SJSA1 (cell line): ENCODE measurements at places on chromosomes 6 and 20.

- no peak for DNase-seq
These were observed 3.0 kb upstream of the CRIP3 start for GRCh38 chr6:43311666-43312065.

GRCh38 chr6:125827788-125828320 is 37.1 kb downstream of the NCOA7 start:
- DNase-seq, result no peak

- no peak for DNase-seq
These were observed 78.9 kb downstream of the CRYBG1 start for GRCh38 chr6:106439459-106439858.

GRCh38 chr20:46025376-46025783 is 3.6 kb upstream of the SLC12A5 start:
- no peak for DNase-seq

DNA sequence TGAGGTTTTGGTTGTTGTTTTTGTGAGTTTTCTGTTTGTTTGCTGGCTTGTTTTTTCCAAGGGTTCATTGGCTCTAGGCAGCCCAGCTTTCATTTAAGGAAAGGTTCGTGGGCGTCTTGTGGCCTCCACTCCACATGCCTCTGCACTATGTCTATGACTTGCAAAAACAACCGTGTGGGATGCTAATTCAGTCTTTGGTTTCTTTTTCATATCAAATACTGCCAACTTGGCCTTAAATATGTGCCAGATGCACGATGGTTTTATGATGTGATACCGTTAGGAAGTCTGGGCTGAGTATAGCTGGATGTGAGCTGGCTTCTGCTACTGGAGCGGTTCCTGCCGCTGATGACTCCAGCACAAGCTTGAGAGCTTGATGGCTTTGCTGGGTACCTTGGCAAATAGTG is 96.3 kb downstream of the BMP2 start:
- DNase-seq, result no peak

- no peak for DNase-seq
These were observed 44.1 kb downstream of the RALY start for GRCh38 chr20:34037767-34038166.

GRCh38 chr20:53657732-53658131 is 64.1 kb upstream of the ZNF217 start:
- no peak for DNase-seq

DNA sequence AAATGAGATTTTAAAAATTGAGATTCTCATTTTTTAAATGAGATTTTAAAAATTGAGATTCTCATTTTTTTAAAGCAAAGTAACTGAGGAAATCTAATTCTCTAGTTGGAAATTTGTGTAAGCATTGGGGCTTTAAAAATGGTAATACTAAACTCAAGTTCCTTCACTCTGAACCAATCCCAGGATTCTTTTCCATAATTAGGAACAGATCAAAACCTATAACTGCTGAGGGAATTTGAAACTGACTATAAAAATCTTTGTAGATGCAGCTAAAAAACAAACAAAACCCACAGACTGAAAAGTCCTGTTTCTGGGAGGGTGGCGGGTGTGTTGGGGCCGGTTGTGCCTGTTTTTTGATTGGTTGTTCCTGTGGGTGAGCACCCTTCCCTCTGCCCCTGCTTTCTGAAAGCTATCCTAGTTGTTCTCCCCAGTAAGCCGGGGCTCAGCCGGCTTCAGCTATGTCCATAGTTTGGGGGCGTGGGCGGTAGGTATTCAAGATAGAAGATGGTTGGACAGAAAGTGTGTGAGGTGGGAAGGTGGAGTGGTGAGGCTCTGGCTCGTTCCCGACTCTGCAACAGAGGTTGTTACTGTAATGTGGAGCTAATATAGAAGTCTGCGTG is 49.3 kb downstream of the GFRA4 start:
- DNase-seq, result no peak

GRCh38 chr6:97462031-97462430 is 179.0 kb upstream of the MMS22L start:
- DNase-seq, result no peak

DNA sequence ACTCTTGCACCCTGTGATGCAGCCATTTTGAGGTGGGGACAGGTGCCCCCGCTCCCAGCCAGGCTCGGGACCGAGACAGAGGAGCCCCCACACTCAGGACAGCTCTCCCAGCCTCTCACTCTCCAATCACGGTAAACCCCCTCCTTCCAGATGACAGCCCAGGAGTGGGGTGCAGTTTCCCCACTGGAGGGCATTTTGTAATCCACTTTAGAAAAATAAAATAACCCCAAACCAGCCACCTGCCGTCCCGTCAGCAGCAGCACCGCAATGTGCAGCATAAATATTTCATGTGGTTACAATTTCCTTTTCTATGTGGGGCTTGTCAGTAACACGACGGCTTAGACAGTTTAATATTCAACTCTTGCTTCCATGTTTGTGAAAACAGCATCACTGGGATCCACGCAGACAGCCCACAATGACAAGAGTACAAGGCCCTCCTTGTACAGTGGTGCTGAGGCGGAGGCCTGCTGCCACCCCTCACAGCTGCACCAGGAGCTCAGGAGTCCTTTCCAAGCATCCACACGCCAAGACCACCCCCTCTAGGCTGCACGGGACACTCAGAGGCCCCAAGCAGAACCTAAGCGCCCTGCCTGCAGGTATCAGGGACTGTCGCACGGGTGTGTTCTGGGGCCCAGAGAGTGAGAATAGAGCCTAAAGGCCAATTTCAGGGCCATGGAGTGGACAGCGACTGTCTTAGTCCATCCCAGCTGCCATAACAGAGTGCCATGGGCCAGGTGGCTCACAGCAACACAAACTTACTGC is 116.7 kb downstream of the JPH2 start:
- no peak for DNase-seq

DNA sequence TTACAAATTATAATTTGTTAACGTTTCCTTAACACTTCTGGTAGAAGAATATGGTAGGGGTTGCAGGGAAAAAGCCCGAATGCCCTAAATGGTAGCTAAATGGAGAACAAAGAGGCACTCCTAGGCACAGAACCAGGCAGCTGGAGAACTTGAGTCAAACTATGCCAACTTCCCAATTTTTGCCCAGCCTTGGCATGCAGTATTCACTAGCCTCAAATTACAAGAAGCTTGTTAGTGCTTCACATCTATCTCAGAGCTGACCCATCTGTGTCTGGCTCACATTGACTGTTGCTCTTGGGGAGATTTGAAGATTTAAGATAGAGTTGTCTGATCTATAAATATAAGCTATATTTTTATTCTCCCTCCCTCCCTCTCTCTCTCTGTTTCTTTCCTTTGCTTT is 19.4 kb upstream of the LRFN2 start:
- DNase-seq, result no peak

GRCh38 chr6:109282756-109283155 is 99.5 kb downstream of the CD164 start:
- DNase-seq, result no peak

- DNase-seq, result no peak
These were observed 533.5 kb upstream of the MMS22L start for GRCh38 chr6:97816526-97816925.

GRCh38 chr20:23099791-23100719 is 13.9 kb upstream of the CD93 start:
- no peak for DNase-seq

DNA sequence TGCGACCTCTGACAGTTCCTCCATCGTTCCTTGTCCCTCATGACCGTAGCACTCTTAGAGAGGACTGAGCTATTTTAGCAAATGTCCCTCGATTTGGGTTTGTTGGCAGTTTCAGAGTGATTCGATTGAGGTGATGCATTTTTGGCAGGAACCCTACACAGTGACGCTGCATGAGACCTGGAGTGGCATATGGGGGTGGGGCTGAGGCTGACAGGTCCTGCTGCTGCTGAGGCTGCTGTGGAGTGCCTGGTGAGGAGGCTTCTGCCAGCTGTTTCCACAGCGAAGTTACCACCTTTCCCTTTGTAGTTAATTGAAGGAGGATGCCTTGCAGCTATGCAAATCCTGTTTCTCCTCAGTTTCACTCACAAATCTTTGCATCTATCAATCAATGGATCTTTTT is 19.8 kb downstream of the PXDC1 start:
- DNase-seq, result no peak

DNA sequence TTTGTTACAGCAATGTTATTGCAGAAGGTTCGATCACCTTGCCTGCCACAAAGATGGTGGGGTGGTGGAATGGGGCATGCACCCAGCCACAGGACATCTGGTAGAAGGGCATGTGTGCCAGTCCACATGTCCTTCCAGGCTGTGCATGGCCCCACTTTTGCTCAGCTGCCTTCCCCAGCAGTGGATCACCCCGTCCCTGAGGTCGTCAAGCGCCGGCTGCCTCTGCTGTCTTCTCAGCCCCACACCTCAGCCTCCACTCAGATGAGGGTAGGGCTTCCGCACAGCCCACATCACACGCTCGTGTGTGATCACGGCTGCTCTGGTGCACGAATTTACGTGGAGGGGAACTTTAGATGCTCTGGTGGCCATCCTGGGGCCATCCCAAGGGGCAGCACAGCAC is 109.5 kb upstream of the PMEPA1 start:
- no peak for DNase-seq

GRCh38 chr6:169247991-169248390 is 5.7 kb downstream of the THBS2 start:
- no peak for DNase-seq

DNA sequence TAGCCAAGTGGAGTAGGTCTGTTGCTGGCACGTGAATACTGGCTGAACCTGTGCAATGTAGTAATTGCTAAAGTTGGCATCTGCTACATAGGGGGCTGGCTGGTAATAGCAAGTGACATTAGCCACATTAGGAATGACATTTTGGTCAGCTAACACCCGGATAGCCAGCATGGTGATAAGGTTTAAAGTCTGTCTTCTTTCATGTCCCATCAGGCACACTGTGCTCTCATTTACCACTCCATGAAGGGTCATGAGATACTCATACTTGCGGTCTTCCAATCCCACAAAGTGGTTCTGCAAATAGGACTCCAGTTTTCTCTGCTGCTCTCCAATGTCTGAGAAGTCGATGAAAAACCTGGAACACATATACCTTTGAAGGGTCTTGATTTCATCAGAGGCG is 2.8 kb downstream of the TENT5A start:
- no peak for DNase-seq

DNA sequence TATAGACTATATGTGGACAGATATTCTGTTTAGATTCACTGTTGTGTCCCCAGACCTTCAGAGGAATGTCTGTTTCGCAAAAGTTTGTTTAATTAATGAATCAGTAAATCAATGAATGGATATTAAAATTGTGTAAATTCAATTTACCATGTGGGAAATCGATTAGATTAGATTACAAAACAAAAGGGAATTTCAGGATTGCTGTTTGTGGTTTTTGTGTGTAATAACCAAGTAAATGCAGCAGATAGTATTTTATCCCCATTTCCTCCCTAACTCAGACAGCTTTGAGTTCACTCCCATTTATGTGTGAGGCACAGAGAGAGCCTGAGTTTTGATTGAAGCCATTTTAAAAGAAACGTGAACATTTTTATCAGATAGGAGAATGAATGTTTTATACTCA is 214.8 kb downstream of the ADGB start:
- no peak for DNase-seq

DNA sequence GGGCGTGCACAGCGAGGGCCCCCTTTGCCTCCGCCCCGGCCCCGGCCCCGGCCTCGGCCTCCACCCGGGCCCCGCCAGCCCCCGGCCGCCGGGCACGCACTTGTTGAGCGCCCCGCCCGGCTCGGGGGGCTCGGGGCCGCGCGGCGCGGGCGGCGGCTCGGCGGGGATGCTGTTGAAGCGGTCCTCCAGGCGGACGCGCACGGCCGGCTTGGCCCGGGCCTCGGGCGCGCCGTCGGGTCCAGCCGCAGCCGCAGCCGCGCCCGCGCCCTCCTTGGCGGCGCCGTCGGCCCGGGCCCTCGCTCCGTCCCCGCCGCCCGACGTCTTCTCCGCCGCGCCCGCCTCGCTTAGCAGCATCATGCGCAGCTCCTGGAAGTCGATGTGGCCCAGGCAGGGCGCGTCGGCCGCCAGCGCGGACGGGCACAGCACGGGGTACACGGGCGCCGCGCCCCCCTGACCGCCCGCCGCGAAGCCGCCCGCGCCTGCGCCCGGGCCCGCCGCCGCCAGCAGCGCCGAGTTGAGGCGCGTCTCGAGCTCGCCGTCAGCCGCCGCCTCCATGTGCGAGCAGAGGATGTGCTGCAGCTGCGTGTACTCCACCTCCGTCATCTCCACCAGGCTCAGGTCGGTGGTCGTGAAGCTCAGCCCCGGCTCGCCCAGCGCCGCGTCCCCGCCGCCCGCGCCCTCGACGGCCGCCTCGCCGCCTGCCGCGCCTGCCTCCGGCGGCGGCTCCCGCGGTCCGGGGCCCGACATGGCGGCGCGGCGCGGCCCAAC is 514 bp downstream of the TCFL5 start:
- DNase-seq, result peak; percentile 33

- no peak for DNase-seq
These were observed 25.3 kb downstream of the MYT1 start for GRCh38 chr20:64189530-64189966.

- no peak for DNase-seq
These were observed 181.6 kb downstream of the FARS2 start for GRCh38 chr6:5442916-5443315.

DNA sequence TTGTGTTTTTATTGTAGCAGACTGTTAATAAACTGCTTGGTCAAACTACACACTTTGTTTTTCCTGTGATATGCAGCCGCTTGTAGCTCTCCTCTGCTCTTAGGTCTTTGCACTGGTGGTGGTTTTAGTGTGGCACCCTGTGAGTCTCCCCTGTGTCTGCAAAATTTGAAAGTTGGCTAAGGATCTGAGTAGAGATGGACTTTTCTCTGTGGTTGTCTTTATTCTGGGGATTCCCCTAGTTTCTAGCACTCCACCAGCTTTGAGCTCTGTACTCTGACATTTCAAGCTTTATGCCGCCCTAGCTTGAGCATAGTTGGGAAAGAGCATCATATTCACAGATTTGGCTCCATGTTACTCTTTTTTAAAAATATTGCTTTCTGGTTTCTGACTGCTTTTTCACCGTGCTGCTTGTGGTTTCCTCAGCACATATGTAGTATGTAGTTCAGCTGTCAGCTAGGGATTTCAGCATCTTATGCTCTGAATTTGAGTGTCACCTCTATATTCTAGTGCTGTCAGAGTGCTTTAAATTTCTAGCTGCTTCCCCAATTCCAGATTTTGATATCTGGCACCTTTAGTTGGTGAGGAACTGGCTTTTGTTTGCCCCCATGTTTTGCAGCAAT is 25.4 kb downstream of the CDYL start:
- no peak for DNase-seq

GRCh38 chr20:51338692-51339440 is 203.7 kb downstream of the NFATC2 start:
- no peak for DNase-seq

GRCh38 chr6:26270903-26271667 is 93.9 kb upstream of the BTN3A2 start:
- DNase-seq, result peak; percentile 95
